ENCODE measurements at places on chromosomes 1 and 21.

DNA sequence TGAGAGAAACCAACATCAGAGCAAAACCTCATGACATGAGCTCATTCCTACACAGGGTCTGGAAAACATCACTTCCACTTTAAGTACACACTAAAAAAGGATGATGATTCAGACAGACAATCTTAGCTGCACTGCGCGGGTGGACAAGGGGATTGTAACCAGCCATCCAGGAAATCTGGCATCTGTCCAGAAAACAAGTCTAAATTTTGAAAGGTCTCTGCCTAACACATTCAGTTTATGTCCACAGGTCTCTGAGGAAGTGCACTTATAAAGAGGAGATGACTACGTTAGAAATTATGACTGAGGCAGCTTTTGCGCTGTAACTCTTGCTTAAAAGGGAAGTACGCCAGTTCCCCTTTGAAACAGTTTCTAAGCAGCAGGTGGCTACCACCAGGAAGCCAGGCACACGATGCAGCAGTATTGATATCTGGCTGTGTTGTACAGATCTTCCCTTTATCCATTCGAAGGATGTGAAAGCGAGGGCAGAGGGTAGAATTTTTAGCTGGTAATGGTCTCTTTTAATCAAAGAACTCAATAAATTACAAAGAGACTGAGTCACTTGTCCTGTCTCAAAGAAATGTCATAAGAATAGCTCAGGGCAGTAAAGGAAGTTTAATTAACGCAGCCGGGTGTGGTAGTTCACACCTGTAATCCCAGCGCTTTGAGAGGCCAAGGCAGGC, 128.0 kb downstream of the SETD4 start:
- no peak for DNase-seq

- DNase-seq, result no peak
Measured at GRCh38 chr1:229928767-229929166, 138.3 kb upstream of the GALNT2 start.

DNA sequence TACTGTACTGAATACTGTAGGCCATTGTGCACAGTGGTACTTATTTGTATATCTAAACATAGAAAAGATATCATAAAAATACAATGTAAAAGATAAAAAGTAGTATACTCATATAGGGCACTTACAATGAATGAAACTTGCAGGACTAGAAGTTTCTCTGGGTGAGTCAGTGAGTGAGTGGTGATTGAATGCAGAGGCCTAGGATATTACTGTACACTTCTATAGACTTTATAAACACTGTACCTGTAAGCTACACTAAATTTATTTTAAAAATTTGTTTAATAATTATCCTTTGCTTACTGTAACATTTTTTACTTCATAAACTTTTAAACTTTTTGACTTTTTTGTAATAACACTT, 82.5 kb downstream of the FGGY start:
- no peak for DNase-seq

- no peak for DNase-seq
Measured at GRCh38 chr1:201515062-201515750, 8.3 kb upstream of the CSRP1 start.

DNA sequence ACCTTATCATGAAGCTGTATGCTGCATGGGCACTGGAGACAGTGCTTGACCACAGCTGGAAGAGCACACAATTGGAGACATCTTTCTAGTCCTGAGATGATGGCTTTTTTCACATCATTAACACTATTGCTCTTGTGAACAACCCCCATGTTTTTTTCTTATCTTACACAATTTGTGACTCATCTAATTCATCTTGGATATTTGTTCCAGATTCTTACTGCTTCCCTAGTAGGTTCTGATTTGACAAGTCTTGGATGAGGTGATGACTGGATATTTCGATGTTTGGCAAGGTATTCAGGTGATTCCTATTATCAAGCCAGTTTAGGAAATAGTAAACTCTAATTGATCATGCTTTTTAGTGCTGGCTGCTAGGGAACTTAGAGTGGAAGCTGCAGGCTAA, 23.7 kb downstream of the HLX start:
- DNase-seq, result no peak

GRCh38 chr1:118998171-118998570, 10.0 kb upstream of the TBX15 start:
- no peak for DNase-seq

DNA sequence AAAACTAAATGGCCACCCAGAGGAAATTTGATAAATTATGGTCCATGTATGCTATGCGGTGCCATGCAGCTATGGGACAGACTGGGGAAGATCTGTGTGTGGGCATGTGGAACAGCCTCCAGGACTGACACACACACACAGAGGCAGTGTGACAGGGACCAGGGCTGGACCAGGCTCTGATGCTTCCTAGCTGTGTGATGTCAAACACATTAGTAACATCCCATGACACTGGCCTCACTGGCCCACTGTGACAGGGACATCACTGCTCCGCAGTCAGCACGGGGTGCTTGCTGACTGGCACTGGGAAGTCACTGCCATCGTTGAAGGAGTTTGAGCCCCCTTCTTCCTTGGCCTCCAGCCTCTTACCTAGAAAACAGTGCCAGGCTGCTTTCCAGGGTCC, 13.9 kb downstream of the RAP1GAP start:
- DNase-seq, result no peak

- no peak for DNase-seq
Measured at GRCh38 chr1:201942129-201942495, 4.2 kb downstream of the LMOD1 start.

GRCh38 chr1:63730211-63730610, 43.6 kb upstream of the ROR1 start:
- DNase-seq, result no peak

DNA sequence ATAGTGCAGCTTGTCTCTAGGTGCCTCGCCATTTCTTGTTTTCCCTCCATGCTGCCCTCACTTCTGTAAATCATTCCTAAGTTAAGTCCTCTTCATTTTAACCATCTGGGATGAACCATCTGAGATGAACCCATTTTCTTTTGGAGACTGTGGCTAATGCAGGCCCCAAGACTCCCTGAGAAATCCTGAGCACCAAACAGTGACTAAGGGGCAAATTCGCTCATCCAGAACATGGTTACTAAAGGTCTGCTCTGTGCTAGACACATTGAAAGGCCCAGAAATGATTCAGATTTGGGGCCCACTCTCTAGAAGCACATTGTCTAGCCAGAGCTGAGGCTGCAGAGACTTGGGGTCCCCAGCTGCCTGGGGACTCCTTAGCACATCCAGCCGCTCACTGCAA, 151.9 kb upstream of the CTTNBP2NL start:
- DNase-seq, result no peak

- no peak for DNase-seq
Measured at GRCh38 chr1:41383094-41383852, 22.0 kb downstream of the FOXO6 start.

GRCh38 chr1:234602334-234603220, 7.4 kb downstream of the IRF2BP2 start:
- no peak for DNase-seq

DNA sequence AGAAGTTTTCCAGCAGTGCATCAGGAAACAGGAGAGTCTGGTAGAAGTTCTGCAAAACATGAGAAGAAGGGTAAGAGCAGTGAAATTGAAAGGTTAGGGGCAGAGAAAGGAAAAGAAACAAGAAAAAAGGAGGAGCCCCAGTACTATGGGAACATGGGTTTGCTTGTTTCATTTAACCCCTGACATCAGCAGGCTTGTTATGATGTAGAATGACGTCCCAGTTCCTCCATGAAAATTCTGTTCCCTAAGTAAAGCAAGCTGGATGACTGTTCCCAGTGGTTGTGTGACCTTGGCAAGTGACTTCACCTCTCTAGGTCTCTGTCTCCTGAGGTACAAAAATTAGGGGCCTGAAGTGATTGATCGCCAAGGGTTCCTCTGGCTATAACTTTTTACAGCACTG, 268.7 kb upstream of the SGIP1 start:
- DNase-seq, result no peak

DNA sequence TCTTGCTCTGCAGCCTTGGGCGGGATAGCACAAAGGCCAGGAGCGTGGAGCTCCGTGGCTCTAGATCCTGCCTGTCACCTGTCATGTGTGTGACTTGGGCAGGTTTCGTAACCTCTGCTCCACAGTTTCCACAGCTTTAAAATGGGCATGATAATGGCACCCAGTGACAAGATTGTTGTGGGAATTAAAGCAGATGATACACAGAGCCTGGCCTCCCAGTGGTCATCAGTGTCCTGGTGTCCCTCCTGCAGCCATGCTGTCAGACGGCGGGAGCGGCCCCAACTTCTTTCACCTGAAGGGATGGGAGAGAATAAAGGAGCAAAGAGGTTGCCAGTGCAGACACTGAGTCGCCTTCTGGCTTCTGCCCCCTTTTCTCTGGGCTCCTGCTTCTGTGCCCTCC, 61.5 kb downstream of the SLC37A1 start:
- DNase-seq, result no peak

- DNase-seq, result no peak
Measured at GRCh38 chr1:31063631-31064030, 1.9 kb downstream of the PUM1 start.

- no peak for DNase-seq
Measured at GRCh38 chr1:153506831-153507413, 28.9 kb downstream of the S100A6 start.

DNA sequence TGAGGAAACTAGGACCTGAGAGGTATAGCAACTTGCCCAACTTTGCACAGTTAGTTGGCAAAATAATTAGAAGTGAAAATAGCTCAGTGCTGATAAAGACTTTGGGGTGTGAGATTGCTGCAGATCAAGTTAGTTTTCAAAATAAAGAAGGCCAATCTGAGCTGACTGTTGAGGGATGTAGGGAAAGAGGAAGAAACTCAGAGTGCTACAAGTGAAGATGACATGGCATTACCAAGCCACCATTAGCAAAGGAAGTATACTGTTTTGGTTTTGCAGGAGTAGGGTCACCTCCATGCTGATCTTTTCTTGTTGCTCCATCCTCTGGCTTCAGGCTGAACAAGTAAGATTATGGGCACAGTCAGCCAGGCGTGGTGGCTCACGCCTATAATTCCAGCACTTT, 78.7 kb upstream of the ADAM30 start:
- no peak for DNase-seq

GRCh38 chr1:214515544-214516433, 35.6 kb downstream of the PTPN14 start:
- DNase-seq, result no peak

GRCh38 chr1:66088787-66089186, 296.1 kb downstream of the PDE4B start:
- no peak for DNase-seq

GRCh38 chr1:105664495-105664894, 1392.0 kb upstream of the PRMT6 start:
- DNase-seq, result no peak

DNA sequence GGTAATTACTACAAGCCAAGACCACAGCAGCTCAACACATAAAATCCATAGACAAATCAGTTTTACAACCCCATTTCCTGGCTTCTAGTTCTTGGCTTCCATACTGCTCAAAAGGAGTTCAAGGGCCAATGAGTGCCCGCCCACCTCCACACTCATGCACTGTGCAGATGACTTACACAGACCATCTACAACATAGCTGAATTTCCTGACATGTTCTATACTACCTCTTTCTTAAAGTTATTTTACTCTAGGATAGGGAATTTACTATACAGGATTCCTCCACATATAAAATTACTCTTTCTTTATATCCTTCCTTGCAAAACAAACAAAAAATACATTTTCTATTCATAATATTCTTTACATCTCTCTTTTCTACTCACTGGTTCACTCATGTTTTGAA, 14.6 kb downstream of the BACE2 start:
- no peak for DNase-seq

GRCh38 chr1:226108935-226109828, 46.7 kb downstream of the H3-3A start:
- no peak for DNase-seq

DNA sequence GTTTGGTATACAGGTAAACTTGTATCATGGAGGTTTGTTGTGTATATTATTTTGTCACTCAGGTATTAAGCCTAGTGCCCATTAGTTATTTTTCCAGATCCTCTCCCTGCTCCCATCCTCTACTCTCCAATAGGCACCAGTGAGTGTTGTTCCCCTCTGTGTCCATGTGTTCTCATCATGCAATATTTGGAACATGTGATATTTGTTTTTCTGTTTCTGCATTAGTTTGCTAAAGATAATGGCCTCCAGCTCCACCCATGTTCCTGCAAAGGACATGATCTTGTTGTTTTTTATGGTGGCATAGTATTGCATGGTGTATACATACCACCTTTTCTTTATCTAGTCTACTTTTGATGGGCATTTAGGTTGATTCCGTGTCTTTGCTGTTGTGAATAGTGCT, 10.9 kb downstream of the PHACTR4 start:
- no peak for DNase-seq

GRCh38 chr1:213231795-213232231, 180.8 kb downstream of the RPS6KC1 start:
- no peak for DNase-seq

DNA sequence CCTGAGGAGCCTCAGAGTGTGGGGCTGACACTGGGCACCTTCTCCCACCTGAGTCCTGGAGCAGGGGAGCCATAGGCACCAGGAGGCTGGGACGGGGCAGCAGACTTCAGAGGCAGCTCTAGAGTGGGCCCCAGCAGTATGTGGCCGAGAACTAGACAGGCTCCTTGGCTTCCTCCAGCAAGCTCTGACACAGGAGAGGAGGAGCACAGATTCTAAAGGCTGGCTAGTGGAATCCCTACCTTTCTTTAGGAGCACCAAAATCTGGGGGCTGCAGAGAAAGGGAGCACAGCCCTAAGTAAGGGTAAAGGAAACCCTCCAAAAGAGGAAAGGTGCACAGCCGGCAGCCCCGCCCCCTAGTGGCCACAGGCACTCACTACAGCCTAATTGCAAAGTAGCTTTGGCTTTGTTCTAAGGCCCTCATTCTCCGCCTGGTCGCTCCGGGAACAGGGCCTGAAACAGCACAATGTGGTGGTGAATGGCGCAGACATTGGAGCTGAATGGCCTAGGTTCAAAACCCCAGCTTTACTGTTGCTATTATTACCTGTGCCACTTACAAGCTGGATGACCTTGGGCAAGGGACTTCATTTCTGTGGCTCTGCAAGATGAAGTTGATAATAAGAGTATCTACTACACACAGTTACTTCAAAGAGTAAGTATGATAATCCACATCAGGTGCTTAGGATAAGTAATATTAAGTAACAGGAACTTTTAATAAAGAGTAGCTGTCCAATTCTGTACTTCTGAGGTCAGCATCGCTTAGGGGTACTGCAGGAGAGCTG, 8.8 kb upstream of the GUCA2A start:
- DNase-seq, result peak; percentile 45

- no peak for DNase-seq
Measured at GRCh38 chr1:33925586-33925985, 61.7 kb downstream of the HMGB4 start.

GRCh38 chr1:230408971-230409370, 17.2 kb downstream of the PGBD5 start:
- no peak for DNase-seq

- no peak for DNase-seq
Measured at GRCh38 chr1:18937539-18937938, 18.9 kb downstream of the IFFO2 start.

GRCh38 chr21:43923391-43923790, 58.4 kb downstream of the AGPAT3 start:
- no peak for DNase-seq
